ENCODE measurements at places on chromosomes 5 and 9. TPM values are rescaled to one million over a fixed set of nuclear protein-coding genes. Genes with fewer than 3 reads are reported as not detected.

The TRIM7 gene
- 0.83 TPM for total RNA-seq

The C9orf40 gene
- 0.36 TPM for total RNA-seq

DNA sequence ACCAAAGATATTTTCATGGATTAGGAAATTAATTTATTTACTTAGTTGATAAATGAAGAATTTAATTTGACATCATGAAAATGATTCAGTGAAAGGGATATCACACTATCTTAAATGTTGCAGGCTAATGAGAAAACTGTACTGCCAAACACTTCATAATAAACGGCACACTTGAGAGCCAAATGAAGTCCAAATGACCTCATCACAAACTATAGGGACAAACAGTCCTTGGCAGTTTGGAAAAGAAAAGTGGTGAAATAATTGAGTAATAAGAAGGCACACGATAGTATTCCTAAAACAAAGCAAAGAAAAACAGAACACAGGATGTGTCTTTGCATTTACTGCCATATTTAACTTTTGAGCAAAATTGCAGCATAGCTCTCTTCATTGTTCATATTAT, 116.9 kb upstream of the TLR4 start:
- DNase-seq, result no peak

The CDH9 gene
- total RNA-seq, result not detected

- no peak for DNase-seq
Measured at GRCh38 chr9:14256588-14256987, 57.4 kb downstream of the NFIB start.

The HMCN2 gene
- total RNA-seq, result not detected

- peak; percentile 74 for DNase-seq
Measured at GRCh38 chr5:136016945-136017530, 11.8 kb upstream of the TGFBI start.

DNA sequence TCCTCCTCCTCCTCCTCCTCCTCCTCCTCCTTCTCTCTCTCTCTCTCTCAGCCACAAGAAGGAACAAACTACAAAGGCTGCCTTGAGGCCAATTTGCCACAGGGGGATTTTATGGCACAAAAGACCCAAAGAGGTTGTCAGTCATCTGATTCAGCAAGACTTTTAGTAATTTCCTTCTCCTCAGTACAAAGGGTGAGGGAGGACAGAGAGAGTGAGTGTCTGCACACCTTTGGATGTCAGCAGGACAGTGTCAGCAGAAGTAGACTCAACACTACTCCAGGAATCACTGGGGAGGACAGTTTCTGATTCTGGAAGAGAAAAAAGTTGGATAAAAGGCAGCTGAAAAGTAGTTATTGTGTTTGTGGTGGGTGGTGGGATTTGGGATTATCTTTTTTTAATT, 13.6 kb downstream of the TIMD4 start:
- no peak for DNase-seq

The MEF2C gene
- total RNA-seq, result 6.8 TPM

The PTRH1 gene
- total RNA-seq, result 5.4 TPM

DNA sequence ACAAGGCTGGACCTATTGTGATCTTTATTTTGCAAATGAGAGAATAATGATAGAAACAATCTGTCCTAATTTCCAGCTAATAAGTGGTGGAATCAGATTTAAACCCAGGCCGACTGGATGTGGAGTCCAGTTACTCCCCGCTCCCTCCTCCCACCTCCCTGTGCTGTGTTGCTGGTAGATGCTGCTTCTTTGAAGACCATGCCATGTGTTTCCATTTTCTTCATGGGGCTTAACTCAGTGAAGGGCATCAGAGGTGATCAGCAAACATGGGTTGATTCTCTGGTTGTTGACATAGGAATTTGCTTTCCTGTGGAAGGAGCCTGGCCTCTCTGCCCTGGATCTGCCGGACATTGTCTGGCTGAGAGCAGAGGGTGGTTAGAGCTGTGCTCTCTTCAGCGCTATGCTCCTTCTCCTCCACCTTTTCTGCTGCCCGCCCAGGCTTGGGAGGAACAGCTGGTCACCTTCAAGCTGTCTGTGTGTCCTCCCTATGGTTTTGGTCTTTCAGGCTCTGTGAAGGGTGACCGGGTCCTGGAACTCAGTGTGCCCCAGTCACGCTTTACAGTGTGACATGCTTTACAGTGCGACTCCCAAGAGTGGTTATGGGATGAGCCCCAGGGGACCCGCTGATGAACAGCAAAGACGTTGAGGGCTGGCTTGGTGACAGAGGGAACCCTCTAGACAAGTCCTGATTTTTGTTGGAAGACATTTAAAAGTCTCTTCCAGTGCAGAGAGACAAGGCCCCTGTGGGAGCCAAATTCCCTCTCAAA, 68.4 kb upstream of the RPS23 start:
- no peak for DNase-seq

DNA sequence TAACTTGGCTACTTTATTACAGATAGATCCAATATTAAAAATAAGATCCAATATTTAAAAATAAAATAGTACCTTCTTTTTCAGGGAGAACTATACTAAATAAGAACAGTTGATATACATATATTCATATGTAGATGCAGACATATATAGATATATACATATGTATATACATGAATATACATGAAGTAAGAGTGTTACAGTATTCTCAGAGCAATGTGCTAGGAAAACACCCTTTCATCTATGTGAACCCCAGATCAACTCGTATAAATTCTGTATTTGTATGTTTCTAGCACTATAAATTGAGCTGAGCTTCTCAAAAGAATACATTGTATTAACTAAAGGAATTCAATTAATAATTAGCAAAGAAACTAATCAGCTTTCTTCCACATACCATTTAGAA, 287.6 kb downstream of the PDE4D start:
- no peak for DNase-seq
